ENCODE measurements at places on chromosomes 3 and 15. TPM values are rescaled to one million over a fixed set of nuclear protein-coding genes. Genes with fewer than 3 reads are reported as not detected.

CLDN16 gene
- not detected for total RNA-seq

PLOD2 gene
- 221 TPM for total RNA-seq

RAB6B gene
- 0.29 TPM for total RNA-seq

DHX36 gene
- total RNA-seq, result 39.9 TPM

CDCP1 gene
- total RNA-seq, result 75.6 TPM

MEIS2 gene
- 21.5 TPM for total RNA-seq

SCN11A gene
- not detected for total RNA-seq

CD80 gene
- not detected for total RNA-seq

C3orf52 gene
- total RNA-seq, result 7.4 TPM

ZIC4 gene
- 0.10 TPM for total RNA-seq

MB21D2 gene
- total RNA-seq, result 8.8 TPM

CRELD1 gene
- 38.9 TPM for total RNA-seq

PLSCR5 gene
- total RNA-seq, result not detected

LTK gene
- total RNA-seq, result 3.1 TPM

SLC28A1 gene
- total RNA-seq, result not detected

NCK1 gene
- total RNA-seq, result 37.0 TPM

CMTM8 gene
- total RNA-seq, result not detected

AMIGO3 gene
- total RNA-seq, result 1.1 TPM

PARP16 gene
- total RNA-seq, result 7.7 TPM

CISH gene
- total RNA-seq, result 1.8 TPM

KNL1 gene
- 90.1 TPM for total RNA-seq

RARRES1 gene
- total RNA-seq, result 3.7 TPM

PLA2G4E gene
- not detected for total RNA-seq

FETUB gene
- total RNA-seq, result not detected

TEX55 gene
- not detected for total RNA-seq

LEO1 gene
- 46.2 TPM for total RNA-seq

ARID3B gene
- 1.2 TPM for total RNA-seq

GOLGA8K gene
- not detected for total RNA-seq

ZDHHC19 gene
- total RNA-seq, result not detected

SLC15A2 gene
- 0.24 TPM for total RNA-seq

PRC1 gene
- total RNA-seq, result 538 TPM

SSUH2 gene
- 1.5 TPM for total RNA-seq

SLC35G2 gene
- 21.7 TPM for total RNA-seq

KAT2B gene
- 11.3 TPM for total RNA-seq

CD276 gene
- 72.2 TPM for total RNA-seq

TLR9 gene
- not detected for total RNA-seq

SLC22A14 gene
- 0.12 TPM for total RNA-seq

THRB gene
- total RNA-seq, result 0.98 TPM

CCR9 gene
- not detected for total RNA-seq
